ENCODE measurements at places on chromosomes 2 and 18.

GRCh38 chr2:239220981-239221396, 179.8 kb downstream of the HDAC4 start:
- peaks cover 54% of the 10 kb centered on the region for H3K4me1 ChIP-seq
- H3K4me3 ChIP-seq: no peak overlapping the region
- peaks cover 15% of the 10 kb centered on the region for H3K36me3 ChIP-seq

GRCh38 chr18:6719910-6720683, 9.4 kb upstream of the ARHGAP28 start:
- no peaks in the 10 kb centered on the region for H3K27me3 ChIP-seq
- no peak overlapping the region for H3K4me3 ChIP-seq
- DNase-seq: no peak
- H3K4me1 ChIP-seq: no peaks in the 10 kb centered on the region
- H3K36me3 ChIP-seq: no peaks in the 10 kb centered on the region

GRCh38 chr2:17958466-17959092, 80.1 kb downstream of the KCNS3 start:
- no peaks in the 10 kb centered on the region for H3K27me3 ChIP-seq
- H3K36me3 ChIP-seq: no peaks in the 10 kb centered on the region
- no peaks in the 10 kb centered on the region for H3K4me1 ChIP-seq
- H3K4me3 ChIP-seq: no peak overlapping the region
- DNase-seq: no peak

DNA sequence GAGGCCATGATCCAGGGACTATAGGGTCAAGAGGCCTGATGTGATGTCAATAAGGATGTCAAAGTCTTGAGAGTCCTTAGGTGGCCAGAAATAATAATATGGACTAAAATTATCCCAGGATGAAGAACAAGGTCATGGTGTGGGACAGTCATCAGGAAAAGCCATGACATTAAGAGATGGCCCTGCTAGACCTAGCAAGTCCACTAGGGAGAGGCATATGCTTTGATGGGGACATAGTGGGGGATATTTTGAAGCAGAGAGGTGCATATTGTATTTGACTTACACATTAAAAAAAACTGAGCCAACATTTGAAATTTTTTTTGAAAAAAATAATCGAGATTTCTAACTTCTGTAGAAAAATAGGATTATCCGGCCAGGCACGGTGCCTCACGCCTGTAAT, 53.3 kb upstream of the CXCR4 start:
- DNase-seq: no peak
- H3K4me1 ChIP-seq: peaks cover 5% of the 10 kb centered on the region
- no peak overlapping the region for H3K4me3 ChIP-seq
- H3K27me3 ChIP-seq: peaks cover 9% of the 10 kb centered on the region
- no peak overlapping the region for H3K27ac ChIP-seq

GRCh38 chr18:3773303-3773702, 323.3 kb downstream of the TGIF1 start:
- no peaks in the 10 kb centered on the region for H3K36me3 ChIP-seq
- H3K27ac ChIP-seq: no peak overlapping the region
- no peak for DNase-seq
- H3K4me1 ChIP-seq: peaks cover 14% of the 10 kb centered on the region
- no peak overlapping the region for H3K4me3 ChIP-seq

DNA sequence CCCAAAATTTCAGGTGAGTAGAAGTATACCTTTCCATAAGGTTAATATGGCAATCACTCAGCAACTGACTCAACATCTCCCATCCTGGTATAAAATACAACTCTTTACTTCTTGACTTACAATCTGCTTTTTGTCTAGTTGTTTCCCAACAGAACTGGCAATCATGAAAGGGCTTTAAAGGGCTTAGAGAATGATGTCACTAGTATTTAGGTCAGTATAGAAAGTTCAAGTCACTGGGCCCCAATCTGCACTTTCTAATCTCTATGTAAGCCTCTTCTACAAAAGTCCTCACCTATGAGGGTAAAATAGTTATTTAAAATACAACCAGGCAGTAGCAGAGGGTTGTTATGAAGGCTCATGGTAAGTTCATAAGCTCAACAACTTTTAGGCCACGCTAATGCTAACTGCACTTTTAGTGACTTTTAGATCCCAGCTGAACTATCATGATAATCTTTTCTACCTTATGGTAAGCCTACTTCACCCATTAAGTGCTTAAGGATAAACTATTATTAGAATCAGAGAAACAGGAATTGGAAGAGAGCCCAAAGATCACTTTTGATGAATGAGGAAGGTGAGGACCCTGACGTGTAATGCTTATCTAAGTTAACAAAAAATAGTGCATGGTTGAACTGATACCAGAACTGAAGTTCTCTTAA, 79.6 kb downstream of the GORASP2 start:
- no peaks in the 10 kb centered on the region for H3K27me3 ChIP-seq
- H3K4me1 ChIP-seq: no peaks in the 10 kb centered on the region
- H3K36me3 ChIP-seq: peaks cover 47% of the 10 kb centered on the region
